ENCODE measurements at places on chromosomes 2 and 18.

GRCh38 chr2:174774886-174775285 is 10.6 kb upstream of the CHRNA1 start:
- no peak for DNase-seq

GRCh38 chr2:233845301-233846060 is 8.9 kb downstream of the HJURP start:
- DNase-seq = no peak

- no peak for DNase-seq
Observed at GRCh38 chr2:107359021-107359420, 467.7 kb upstream of the RGPD4 start.

- DNase-seq = no peak
Observed at GRCh38 chr18:79383388-79384056, 12.2 kb upstream of the NFATC1 start.

GRCh38 chr2:207311316-207312005 is 145.7 kb upstream of the KLF7 start:
- no peak for DNase-seq

Data from stimulated activated CD8-positive, alpha-beta memory T cell treated with anti-CD3 and anti-CD28 coated beads, Interleukin-2, amount 100 ng/mL, for 1 hour (primary cell).